ENCODE measurements at places on chromosomes 6 and 20.
A peak's percentile ranks its signal among the peaks of the same experiment; 100 is the strongest.

DNA sequence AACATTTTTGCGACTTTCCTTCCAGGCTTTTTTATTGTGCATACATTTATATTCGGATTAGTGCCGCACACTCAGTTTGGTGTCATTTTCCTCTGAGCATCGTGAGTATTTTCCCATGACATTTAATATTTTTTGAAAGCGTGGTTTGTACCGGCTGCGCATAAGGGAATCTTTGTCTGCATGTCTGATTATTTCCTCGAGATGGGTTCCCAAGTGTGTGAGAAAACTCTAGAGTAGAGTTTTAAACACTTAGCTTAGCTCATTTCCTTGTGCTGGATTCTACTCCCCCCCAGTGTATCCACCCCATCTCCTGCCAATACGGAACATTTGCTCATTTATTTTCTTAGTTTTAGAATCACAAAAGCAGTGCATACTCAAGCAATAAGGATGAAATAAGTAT, 94.3 kb downstream of the CDC5L start:
- no peak for DNase-seq

DNA sequence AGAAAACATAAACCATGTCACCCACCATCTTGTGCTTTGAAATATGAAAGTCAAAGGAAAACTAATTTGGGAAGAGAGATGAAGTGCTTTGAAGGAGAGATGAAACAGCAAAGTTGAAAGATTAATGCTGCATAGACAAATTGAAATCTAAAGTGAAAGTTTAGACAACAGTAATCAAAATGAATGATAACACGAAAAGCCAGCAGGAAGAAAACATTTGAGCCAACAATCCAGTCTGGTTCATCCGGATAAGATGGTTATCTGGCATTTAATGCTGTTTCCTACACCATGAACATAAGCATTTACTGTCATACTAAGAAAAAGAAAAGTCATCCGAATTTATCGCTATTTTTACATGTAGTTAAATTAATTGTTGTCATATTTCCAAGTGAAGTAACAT, 595 bp downstream of the HAO1 start:
- DNase-seq, result no peak

DNA sequence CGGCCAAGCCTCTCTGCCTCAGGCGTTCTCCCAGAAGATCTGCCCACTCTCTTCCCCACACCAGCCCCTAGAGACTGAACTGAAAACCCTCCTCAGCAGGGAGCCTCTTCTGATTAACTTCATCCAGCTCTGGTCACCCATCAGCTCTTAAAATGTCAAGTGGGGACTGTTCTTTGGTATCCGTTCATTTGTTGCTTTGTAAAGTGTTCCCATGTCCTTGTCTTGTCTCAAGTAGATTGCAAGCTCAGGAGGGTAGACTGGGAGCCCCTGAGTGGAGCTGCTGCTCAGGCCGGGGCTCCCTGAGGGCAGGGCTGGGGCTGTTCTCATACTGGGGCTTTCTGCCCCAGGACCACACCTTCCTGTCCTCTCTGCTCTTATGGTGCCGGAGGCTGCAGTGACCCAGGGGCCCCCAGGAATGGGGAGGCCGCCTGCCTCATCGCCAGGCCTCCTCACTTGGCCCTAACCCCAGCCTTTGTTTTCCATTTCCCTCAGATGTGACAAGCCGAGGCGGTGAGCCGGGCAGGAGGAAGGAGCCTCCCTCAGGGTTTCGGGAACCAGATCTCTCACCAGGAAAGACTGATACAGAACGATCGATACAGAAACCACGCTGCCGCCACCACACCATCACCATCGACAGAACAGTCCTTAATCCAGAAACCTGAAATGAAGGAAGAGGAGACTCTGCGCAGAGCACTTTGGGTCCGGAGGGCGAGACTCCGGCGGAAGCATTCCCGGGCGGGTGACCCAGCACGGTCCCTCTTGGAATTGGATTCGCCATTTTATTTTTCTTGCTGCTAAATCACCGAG, 14.2 kb downstream of the VEGFA start:
- DNase-seq, result no peak

DNA sequence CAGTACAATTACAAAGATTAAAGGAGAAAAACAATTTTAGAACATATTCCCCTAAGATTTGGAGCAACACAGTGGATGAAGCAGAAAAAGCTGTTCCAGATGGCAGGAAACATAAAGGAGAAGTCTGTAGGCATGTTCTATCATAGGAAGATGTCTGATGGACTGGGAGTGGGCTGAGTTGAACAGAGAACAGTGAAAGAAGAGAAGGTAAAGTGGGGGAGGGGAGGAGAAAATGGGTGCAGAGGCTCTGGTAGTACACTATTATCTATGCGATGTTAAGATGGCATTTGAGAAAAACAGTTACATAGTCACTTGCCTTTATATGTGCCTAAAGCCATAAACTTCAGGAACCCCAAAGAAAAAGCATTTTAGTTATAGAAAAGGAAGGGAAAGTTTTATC, 4.2 kb upstream of the PHIP start:
- no peak for DNase-seq

GRCh38 chr6:151044465-151045441, 179.3 kb downstream of the MTHFD1L start:
- no peak for DNase-seq

DNA sequence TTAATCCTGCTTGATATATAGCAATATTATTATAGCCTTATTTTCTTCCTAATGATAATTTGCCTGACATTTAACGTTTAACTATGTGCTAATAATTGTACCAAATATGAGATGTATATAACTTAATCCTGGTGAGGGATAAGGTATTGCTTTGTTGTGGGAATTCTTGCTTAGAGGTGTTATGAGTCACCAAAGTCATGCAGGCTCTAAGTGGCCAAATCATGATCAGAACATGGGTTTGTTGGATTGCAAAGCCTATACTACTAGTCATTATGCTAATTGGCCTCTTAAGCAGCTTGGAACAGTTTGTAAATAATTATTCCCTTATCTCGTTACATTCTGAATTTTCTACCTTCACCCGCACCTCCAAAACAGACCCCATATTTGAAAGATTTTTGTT, 21.9 kb upstream of the C6orf141 start:
- DNase-seq, result no peak

GRCh38 chr20:49426873-49427272, 55.6 kb downstream of the KCNB1 start:
- DNase-seq, result no peak

GRCh38 chr6:167152862-167153261, 4.9 kb downstream of the GPR31 start:
- peak; percentile 54 for DNase-seq

GRCh38 chr6:125746019-125746414, 3.4 kb upstream of the HEY2 start:
- no peak for DNase-seq

DNA sequence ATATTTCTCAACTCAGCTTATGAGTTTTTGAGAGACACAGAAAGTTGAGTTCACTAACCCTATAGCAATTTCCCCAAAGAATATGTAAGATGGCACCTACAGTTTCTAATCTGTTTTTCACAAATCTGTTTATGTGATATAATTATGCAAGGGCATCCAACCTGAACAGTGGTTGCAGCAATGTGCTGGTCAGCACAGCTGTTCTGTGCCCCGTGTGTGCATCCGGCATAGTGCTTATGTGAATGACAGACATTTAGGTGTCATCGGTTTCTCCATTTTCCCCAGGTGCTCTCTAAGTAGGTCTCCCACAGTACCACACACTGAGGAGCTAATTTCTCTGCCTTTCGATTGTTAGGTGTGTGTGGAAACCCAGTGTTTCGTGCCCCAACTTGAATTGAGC, 7.7 kb upstream of the BACH2 start:
- peak; percentile 75 for DNase-seq

GRCh38 chr6:87738744-87739143, 36.7 kb upstream of the AKIRIN2 start:
- DNase-seq, result no peak

DNA sequence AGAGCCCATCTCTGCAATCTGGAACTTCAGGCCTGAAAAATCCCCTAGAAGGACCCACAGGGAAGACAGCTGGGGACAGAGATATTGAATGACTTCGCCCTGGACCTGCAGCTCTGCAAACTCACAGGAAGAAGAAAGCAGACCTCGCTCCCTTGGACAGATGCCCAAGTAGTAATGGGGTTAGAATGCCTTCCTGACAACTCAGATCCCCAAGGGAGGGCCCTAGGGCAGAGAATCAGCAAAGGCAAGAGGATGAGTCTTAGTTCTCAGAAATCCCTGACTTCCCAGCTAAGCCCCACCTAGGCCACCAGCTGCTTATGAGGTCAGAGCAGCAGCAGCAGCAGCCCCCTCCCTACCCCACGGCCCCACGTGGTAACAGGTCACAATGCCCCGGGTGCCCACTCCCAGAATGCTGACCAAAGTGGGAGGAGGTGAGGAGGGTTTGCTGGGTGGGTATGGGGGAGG, at the start of gene C20orf141:
Gene C20orf141, plus strand, starts transcription at position 401 of the 465 bp plus-strand sequence. CDS start 198 bp downstream, outside the sequence.
- no peak for DNase-seq

DNA sequence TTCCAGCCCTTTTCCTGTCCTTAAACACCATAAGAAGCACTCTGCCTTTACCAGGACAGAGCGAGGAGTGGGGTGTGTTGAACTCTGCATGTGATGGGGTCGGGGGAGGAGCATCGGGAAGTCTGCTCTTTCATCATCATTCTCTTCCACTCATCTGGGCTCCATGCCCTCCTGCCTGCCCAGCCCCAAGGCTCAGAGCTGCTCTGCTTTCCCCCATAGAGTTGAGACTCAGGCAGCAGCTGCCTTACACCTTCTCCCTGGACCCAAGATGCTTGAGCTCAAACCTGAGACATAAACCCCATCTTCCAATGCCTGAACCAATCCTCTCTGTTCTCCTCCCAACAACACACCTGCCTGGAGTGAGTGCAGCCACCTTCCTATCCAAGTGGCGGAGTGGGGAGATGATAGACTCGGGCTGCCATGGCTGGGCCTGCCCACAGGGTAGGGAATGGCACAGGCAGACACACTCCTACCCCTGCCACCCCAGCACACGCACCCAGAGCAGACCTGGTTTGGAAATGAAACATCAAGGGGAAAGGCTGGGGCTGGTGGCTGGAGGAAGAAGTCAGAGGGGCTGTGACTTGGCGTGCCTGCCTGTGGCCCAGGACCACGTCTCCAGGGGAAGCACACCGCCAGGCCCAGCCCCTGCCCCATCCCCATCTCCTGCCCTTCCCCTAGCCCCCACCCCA, 28.4 kb downstream of the TFEB start:
- peak; percentile 59 for DNase-seq

GRCh38 chr6:150567823-150568383, 31.8 kb upstream of the PLEKHG1 start:
- no peak for DNase-seq

- no peak for DNase-seq
These were observed 3.5 kb downstream of the CST7 start for GRCh38 chr20:24952376-24953208.

GRCh38 chr20:17679941-17680835, 1.9 kb downstream of the RRBP1 start:
- peak; percentile 28 for DNase-seq

DNA sequence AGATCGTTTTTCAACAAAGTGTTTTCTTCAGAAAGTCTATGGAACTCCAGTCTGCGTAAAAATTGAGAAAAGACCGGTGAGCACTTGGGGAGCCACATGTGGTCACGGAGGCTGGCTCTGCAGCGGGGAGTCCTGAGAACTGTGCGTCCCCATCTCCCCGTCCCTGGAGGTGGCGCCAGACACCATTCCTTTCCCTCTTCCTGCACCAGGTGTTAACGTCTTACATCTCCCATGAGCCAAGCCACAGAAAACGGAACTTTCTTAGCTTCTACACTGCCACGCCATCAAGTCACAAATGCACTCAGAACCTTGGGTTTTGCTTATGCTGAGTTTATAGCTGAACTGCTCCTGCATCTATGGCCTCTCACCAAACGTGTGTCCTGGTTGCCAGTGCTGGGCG, 62.6 kb downstream of the GINS1 start:
- DNase-seq, result peak; percentile 27

DNA sequence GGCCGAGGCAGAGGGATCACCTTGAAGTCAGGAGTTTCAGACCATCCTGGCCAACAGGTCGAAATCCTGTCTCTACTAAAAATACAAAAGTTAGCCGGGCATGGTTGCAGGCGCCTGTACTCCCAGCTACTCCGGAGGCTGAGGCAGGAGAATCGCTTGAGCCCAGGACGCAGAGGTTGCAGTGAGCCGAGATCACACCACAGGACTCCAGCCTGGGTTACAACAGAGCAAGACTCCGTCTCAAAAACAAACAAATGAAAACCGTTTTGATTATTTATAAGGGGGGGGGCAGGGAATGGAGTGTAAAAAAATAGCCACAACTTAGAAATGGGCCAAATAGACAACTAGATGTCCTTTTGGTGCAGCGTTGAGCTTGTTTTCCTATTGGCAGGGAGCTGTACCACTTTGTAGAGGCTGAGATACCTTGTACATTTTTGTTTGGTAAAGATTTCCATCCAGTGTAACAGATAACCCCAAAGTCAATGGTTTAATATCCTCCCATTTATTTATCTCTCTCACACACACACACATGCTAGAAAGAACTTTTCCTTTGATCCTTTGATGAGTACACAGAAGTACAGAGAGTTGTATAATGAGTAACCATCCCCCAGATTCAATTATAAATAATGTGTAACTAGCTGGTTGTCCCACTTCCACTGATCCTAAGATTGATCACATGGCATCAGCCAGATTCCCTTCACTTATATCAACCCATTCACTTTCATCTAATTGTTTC, 477.5 kb downstream of the PRKN start:
- DNase-seq, result no peak
